ENCODE measurements at places on chromosomes 7 and 10.

- no peak overlapping the region for H3K27ac ChIP-seq
- H3K36me3 ChIP-seq, result no peaks in the 10 kb centered on the region
- DNase-seq, result no peak
- H3K4me3 ChIP-seq, result no peak overlapping the region
- peaks cover 4% of the 10 kb centered on the region for H3K4me1 ChIP-seq
These were observed 62.6 kb downstream of the CACNB2 start for GRCh38 chr10:18202680-18203460.

- no peaks in the 10 kb centered on the region for H3K27me3 ChIP-seq
- DNase-seq, result no peak
- H3K4me3 ChIP-seq, result peak overlapping the region; percentile 71
- peaks cover 16% of the 10 kb centered on the region for H3K36me3 ChIP-seq
- H3K27ac ChIP-seq, result peak overlapping the region; percentile 88
These were observed 1.3 kb downstream of the DDX21 start for GRCh38 chr10:68957284-68957615.

- peaks cover 26% of the 10 kb centered on the region for H3K36me3 ChIP-seq
- H3K27ac ChIP-seq, result no peak overlapping the region
These were observed 88.7 kb downstream of the MAD1L1 start for GRCh38 chr7:2143981-2144595.

DNA sequence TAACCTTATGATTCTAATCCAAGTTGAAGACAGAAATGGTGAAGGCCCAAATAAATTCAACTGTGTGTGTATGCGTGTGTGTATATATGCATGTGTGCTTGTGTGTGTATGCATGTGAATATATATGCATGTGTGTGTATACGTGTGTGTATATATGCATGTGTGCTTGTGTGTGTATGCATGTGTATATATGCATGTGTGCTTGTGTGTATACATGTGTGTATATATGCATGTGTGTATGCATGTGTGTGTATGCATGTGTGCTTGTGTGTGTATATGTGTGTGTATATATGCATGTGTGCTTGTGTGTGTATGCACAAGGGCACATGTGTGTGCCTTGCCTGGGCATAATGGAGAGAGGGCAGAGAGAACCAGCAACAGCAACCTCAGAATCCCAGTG, 184.7 kb upstream of the PLPP4 start:
- no peak overlapping the region for H3K4me3 ChIP-seq
- no peaks in the 10 kb centered on the region for H3K27me3 ChIP-seq
- no peaks in the 10 kb centered on the region for H3K36me3 ChIP-seq
- no peaks in the 10 kb centered on the region for H3K4me1 ChIP-seq
- H3K27ac ChIP-seq, result no peak overlapping the region

- no peaks in the 10 kb centered on the region for H3K27me3 ChIP-seq
- H3K27ac ChIP-seq, result no peak overlapping the region
- peaks cover 8% of the 10 kb centered on the region for H3K4me1 ChIP-seq
- H3K4me3 ChIP-seq, result no peak overlapping the region
- H3K36me3 ChIP-seq, result no peaks in the 10 kb centered on the region
- DNase-seq, result no peak
These were observed 24.4 kb upstream of the ZMIZ2 start for GRCh38 chr7:44724276-44724675.

- no peaks in the 10 kb centered on the region for H3K27me3 ChIP-seq
- H3K36me3 ChIP-seq, result no peaks in the 10 kb centered on the region
These were observed 321.0 kb downstream of the TCERG1L start for GRCh38 chr10:130990486-130990885.

DNA sequence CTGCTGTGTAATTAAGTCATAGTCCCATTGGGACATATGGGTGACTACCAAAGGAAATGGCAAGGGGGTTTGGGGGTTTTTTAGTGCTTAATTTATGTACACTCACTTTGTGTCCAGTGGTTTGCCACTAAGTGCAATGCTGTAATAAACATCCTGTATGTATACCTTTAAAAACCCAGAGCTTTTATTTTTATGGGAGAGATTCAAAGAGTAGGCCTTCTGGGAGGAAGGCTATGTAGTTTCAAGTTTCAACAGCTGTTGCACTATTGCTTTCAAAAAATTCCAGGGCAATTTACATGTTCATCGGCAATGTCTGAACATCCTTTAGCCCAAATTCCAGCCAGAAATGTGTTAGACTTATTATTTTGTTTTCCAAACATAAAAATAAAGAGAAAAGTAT, 744.7 kb downstream of the XPNPEP1 start:
- DNase-seq, result no peak
- no peaks in the 10 kb centered on the region for H3K4me1 ChIP-seq
- no peaks in the 10 kb centered on the region for H3K27me3 ChIP-seq
- H3K27ac ChIP-seq, result no peak overlapping the region

- H3K36me3 ChIP-seq, result no peaks in the 10 kb centered on the region
- H3K4me1 ChIP-seq, result no peaks in the 10 kb centered on the region
- DNase-seq, result no peak
- H3K27me3 ChIP-seq, result no peaks in the 10 kb centered on the region
These were observed 1050.7 kb downstream of the SORCS3 start for GRCh38 chr10:105691811-105692210.

- H3K4me1 ChIP-seq, result no peaks in the 10 kb centered on the region
- no peaks in the 10 kb centered on the region for H3K36me3 ChIP-seq
- H3K27me3 ChIP-seq, result no peaks in the 10 kb centered on the region
These were observed 66.3 kb downstream of the GLI3 start for GRCh38 chr7:42170724-42171123.

DNA sequence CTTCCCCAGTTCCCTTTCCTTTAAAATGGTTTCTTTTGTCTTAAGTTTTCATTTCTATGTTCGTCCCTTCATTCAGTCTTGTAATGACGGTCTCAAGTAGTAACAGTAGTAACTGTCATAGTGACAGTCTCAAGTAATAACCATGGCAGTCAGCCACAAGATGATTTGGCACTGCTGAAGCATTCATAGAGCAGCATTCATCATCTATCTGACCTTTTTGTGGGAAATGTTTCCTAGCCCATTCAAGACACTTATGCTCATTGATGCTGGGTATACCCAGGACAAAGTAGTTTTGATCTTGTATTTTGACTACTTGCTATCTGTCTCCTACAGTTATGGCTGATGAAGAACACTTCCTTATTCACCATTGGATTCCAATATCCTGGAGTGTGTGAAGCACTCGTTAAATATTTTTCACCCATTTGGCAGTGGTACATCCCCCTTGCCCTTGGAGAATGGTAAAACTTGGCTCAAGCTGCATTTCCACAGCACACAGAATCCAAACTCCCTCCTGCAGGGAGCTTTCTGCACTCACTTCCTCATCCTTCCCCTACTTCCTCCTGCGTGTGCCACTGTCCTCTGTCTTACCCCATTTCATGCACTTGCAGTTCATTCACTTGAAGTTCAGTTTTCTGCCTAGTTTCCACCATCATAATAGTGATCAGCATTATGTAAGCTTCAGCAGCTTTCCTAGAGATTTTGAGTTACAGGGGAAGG, 19.0 kb downstream of the GIMAP4 start:
- no peaks in the 10 kb centered on the region for H3K36me3 ChIP-seq

DNA sequence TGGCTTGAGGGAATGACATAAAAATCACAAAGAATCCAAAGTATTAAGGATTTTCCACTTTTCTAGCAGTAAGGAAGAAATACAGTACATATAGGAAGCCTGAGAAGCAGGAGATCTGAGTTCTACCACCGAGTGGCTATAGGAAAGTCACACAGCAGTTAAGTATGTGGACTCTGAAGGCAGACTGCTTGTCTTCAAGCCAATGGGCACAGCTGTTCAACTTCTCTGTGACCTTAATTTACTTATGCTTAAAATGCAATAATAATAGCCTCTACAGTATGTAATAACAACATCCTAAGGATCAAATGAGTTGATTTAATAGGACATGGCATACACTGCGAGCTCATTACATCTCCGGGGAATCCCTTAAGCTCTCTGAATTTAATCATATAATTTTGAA, 68.0 kb downstream of the CTTNBP2 start:
- H3K27ac ChIP-seq, result no peak overlapping the region
- no peaks in the 10 kb centered on the region for H3K36me3 ChIP-seq
- no peaks in the 10 kb centered on the region for H3K27me3 ChIP-seq
- H3K4me1 ChIP-seq, result no peaks in the 10 kb centered on the region
- H3K4me3 ChIP-seq, result no peak overlapping the region

GRCh38 chr10:12783293-12783692, 218.2 kb downstream of the CCDC3 start:
- no peaks in the 10 kb centered on the region for H3K27me3 ChIP-seq
- no peak for DNase-seq
- no peaks in the 10 kb centered on the region for H3K36me3 ChIP-seq
- H3K27ac ChIP-seq, result no peak overlapping the region

GRCh38 chr10:91617072-91617609, 15.7 kb downstream of the PPP1R3C start:
- H3K27me3 ChIP-seq, result no peaks in the 10 kb centered on the region
- no peak overlapping the region for H3K4me3 ChIP-seq
- no peaks in the 10 kb centered on the region for H3K36me3 ChIP-seq
- no peak overlapping the region for H3K27ac ChIP-seq
- no peak for DNase-seq
- no peaks in the 10 kb centered on the region for H3K4me1 ChIP-seq

DNA sequence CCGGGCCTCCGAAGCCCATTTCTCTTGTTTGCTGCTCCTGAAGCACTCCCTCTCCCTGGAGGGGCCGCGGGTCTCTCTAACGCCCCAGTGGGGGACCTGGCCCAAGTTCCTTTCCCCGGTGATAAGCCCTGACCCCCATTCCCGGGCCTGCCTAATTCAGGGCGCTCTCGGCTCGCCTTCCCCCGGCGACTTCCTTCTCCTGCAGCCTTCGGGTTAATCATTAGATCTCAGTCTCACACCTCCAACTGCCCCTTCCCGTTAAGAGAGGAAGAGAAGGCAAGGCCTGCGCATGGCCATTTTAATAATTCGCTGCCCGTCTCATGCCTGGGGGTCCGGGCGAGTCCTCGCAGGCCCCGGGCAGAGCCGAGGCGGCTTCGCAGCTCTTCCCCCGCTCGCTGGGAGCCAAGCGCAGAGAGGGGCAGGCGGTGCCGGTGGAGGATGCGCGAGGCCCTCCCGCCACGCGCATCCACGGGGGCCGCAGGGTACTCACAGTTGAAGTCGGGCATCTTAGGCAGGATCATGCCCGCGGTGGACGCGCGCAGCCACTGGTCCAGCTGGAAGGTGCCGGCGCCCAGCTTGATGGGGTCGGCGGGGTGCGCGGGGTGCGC, 1.2 kb downstream of the MNX1 start:
- peak; percentile 86 for DNase-seq
- H3K4me1 ChIP-seq, result peaks cover 43% of the 10 kb centered on the region
- peaks cover 23% of the 10 kb centered on the region for H3K27me3 ChIP-seq

DNA sequence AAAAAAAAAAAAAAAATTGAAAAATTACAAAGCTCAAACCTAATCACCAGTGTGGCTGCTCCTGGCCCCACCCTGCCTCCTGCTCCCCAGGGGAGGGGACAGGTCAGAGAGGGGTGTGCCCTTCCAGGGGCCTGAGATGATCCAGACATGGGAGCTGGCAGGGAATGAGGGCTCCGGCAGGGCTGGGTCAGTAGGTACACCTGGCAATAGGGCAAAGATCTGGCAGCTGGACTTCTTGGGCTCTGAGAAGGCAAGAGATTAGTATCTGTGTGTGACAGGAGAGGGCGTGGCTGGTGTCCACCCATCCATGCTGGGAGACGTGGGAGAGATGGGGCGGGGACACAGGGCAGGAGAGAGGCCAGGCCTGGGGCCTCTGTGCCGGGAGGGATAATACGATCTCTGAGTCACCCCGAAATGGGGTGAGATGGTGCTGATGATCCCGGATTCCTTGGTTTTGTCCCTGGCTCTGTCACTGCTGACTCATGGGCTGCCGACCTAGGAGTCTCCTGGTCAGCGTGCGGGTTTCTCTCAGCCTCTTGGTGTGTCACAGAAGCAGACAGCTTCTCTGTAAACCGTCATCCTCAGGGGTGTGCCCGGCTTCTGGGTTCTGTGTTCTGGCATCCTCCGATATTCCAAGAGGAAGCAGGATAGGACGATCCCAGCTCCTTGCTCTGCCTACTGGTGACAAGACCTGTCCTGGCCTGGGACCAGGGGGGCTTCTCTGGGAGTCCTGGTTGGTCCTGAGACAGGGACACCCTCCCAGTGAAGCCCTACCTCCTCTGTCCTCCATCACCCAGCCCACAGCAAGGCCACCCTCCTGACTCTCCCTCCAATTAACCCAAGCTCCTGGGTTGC, 8.2 kb upstream of the CLDN4 start:
- H3K36me3 ChIP-seq, result no peaks in the 10 kb centered on the region
- H3K27me3 ChIP-seq, result no peaks in the 10 kb centered on the region
- no peak overlapping the region for H3K27ac ChIP-seq
- DNase-seq, result no peak
- no peak overlapping the region for H3K4me3 ChIP-seq

- no peak overlapping the region for H3K4me3 ChIP-seq
- peak; percentile 47 for DNase-seq
- H3K36me3 ChIP-seq, result no peaks in the 10 kb centered on the region
- no peaks in the 10 kb centered on the region for H3K4me1 ChIP-seq
These were observed 121.0 kb downstream of the KCNMA1 start for GRCh38 chr10:77516575-77516974.

DNA sequence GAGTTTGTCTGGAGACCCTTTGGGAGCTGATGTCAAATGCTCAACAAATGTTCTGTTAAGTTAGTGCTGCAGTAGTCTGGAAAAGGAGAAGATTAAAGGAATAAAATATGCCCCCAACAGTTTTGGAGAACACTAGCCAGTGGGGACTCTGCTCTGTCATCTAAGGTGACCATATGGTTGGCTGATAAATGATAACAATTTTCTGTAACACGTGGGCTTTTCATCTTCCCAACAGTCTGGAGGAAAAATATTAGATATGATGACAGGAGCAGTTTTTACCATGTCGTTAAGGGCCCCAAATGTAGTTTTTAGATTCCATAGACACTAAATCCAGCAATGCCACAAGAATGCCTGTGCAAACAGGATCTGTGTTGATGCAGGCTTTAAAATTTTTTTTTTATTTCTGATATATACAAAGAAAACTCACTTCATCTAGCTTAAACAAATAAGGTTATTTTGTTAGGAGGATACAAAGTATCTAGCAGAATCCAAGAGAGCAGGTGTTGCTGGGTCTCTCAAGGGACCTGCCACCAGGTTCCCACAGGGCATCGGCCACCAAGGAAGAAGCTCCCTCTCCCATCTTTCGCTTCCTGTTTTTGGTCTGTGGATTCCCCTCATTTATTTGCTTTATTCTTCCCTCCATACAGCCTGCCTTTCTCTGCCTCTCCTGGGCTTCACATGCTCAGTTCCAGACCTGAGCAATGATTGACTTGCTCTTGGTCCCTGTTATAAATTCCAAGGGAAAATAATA, 6.2 kb upstream of the CFAP58 start:
- H3K4me3 ChIP-seq, result no peak overlapping the region
- peaks cover 17% of the 10 kb centered on the region for H3K4me1 ChIP-seq
- H3K36me3 ChIP-seq, result no peaks in the 10 kb centered on the region
- DNase-seq, result no peak

GRCh38 chr10:49362596-49363260, 33.2 kb downstream of the DRGX start:
- no peak overlapping the region for H3K27ac ChIP-seq
- no peak overlapping the region for H3K4me3 ChIP-seq
- H3K4me1 ChIP-seq, result peaks cover 32% of the 10 kb centered on the region
- H3K27me3 ChIP-seq, result no peaks in the 10 kb centered on the region
- H3K36me3 ChIP-seq, result no peaks in the 10 kb centered on the region
